ENCODE measurements at places on chromosomes 4 and X.

GRCh38 chrX:112889400-112889799 lies 48.8 kb upstream of the AMOT start:
- DNase-seq: no peak

DNA sequence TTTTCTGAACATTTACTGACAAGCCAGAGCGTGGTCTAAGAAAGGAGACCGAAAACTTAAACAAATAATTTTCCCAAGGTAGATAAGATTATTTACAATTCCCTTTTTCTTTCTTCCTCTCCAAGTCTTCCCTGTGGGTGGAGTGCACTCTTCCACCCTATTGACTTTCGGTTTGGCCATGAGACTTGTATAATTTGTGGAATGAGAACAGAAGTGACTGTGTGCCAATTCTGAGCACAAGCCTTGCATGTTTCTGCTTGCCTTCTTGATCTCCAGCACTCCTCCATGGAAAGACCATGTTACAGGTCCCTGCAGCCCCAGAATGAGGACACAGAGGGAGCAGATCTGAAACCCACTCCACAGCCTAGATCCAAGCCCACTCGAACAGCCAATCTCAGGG lies 150.0 kb upstream of the HPGD start:
- DNase-seq: no peak

DNA sequence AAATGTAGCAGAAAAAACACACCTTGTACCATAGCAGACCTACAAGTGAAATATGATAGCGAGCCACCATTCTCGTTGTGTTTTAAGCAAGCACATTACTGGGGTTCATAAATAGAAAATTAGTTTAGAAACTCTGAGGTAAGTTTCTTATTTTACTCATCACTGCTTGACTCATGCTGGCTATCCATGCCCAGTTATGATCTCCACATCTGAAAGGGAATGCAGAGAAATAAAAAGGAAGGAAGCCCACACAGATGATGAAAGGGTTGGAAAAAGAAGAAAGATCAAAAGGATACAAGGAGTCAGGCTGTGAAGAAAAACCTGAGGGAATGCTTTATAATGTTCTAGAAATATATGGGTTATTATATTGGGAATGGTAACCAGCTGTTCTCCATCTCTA lies 54.5 kb downstream of the CAMK2D start:
- DNase-seq: no peak

DNA sequence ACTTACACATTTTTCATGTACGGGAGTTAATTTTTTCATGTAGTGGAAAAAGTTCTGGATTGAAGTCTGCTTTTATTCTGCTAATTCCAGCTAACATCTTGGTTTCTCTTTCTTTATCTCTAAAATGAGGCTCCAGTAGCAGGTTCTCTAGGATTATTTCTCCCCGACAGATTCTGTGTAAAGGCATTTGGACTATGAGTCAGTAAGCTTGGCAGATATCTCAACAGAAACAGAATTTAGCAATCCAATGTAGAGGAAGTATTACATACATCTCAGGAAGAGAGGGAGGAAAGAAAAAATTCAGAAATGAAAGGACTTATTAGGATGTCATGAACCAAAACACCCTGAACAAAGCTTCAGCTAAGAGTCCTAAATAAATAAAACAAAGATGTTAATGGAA lies 1682.3 kb upstream of the TENM3 start:
- no peak for DNase-seq

DNA sequence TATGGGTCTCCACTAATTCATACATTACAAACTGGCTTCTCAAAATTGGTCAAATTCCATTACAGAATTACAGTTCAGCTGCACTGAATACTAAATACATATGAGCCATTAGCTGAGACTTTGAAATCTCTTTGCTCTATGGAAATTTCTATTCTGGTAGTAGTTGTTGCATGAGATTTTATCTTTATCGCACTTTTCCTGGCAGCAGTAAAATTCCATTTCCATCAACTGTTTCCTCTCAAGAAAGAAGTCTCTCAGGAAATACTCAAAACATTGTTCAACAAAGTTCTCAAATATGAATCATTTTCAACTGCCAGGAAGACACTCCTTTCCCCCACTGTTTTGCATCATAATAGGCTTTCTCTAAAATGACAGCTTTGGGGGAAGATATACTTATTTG lies 51.3 kb downstream of the ATP11C start:
- no peak for DNase-seq

DNA sequence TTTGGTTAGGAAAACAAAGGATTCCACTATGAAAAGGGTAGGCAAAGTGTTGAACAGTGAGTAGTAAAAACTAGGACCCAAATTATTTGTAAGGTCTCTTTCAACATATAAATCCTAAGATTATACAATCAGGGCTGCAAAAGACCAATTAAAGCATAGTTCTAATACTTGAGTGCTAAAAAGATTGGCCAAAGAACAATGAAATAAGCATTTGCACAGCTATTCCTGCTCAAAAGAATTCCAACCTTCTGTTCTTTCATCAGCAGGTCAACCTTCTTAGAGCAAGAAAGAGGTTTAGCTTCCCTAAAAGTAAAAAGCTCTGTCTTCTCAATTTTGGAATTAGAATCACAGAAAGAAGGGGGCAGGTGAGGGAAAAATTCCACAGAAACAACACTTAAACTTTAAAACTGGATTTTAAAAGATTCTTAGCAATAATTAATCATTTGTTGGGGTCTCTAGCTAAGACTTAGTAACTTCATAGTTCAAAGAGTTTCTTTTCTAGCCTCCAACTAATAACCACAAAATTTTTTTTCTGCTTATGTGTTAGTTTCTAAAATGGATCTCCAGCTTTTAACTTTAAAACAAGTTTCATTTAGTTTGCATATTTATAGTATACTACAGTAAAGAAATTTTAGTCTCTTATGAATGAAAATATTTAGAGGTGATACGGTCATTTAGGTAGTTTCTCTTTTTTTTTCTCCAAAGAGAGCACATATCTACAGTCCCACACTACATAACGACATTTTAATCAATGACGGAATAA lies 16.3 kb downstream of the TSPAN5 start:
- DNase-seq: no peak
